ENCODE measurements at places on chromosomes 6 and 20.

GRCh38 chr20:891706-892080 lies 24.4 kb downstream of the ANGPT4 start:
- no peak for DNase-seq

- DNase-seq: no peak
Observed at GRCh38 chr6:21908161-21908848, 314.8 kb downstream of the SOX4 start.

GRCh38 chr6:148044261-148044751 lies 298.3 kb upstream of the SASH1 start:
- no peak for DNase-seq

DNA sequence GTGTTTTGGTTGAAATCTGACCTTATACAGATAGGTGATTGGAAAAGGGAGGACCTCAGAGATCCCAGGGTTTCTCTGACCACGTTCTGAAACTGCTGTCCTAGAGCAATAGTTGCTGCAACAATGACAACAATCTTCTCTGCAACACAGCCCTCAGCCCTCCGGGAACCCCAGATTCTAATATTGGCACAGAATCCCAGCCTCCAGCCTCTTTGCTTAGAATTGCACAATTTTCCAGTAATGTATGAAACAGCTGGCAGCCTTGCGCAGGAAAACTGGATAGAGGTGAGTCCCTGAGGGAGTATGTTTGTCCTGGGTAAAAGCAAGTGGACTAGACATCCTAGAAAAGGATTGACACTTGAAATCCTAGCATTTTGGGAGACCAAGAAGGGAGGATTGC lies 30.4 kb upstream of the PNRC1 start:
- DNase-seq: no peak

- no peak for DNase-seq
Observed at GRCh38 chr6:15429141-15430110, 183.6 kb downstream of the JARID2 start.

DNA sequence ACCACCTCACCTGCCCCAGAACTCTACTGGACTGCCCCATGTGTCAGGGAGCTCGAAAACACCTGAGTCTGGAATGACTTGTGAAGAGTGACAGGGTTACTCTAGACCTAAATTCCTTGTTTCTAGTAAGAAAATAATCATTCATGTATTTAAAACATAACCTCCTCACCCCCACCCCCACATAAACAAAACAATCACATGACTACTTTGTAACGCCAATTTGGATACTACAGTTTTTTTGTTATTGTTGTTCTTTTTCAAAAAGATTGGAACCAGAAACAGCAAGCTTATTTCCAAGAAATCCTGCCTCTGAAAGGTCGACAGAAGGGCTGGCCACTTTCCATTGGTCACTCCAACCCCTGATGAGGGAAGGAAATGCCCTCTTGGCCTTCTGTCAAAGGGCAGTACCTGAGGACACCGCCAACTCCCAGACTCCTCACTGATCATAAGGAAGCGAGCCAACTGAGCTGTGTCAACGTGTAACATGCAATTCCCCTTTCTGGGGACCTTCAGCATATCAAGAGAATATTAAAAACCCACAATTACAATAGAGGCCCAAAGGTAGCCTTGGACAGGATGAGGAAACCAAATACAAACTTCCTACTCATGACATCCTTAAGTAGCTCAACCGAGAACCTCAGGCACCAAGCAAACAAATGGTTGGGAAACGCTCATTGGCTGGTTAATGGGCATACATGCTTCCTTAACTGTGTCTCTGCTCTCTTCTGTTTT lies 2.6 kb downstream of the MCUR1 start:
- no peak for DNase-seq
